ENCODE measurements at places on chromosomes 6 and 20. TPM values are rescaled to one million over a fixed set of nuclear protein-coding genes. Genes with fewer than 3 reads are reported as not detected.

DNA sequence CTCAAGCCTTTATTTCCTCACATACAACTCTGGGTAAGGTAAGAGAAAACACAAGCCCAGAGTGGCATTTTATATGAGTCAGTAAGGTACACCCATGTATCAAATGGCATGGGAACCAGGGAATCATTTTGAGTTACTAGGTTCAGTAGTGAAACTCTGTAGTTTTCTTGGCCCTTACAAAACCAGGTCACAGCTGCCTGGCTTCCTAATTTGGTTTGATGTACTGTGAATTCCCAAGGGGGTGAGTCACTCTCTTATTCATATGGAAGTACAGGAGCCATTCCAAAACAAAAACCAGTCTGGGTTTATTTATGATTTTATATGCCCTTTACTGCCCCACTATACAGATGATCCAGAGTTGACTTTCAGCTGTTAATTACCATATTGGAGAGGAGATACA is 70.7 kb downstream of the PDE7B start:
- peaks cover 22% of the 10 kb centered on the region for H3K4me1 ChIP-seq
- no peaks in the 10 kb centered on the region for H3K36me3 ChIP-seq
- H3K27me3 ChIP-seq: no peaks in the 10 kb centered on the region
- no peak overlapping the region for H3K27ac ChIP-seq
- H3K4me3 ChIP-seq: no peak overlapping the region
- DNase-seq: no peak

- no peak overlapping the region for H3K27ac ChIP-seq
- peaks cover 8% of the 10 kb centered on the region for H3K4me1 ChIP-seq
- H3K36me3 ChIP-seq: no peaks in the 10 kb centered on the region
- DNase-seq: no peak
- H3K4me3 ChIP-seq: no peak overlapping the region
Observed at GRCh38 chr6:5334341-5334740, 73.0 kb downstream of the FARS2 start.

- peaks cover 29% of the 10 kb centered on the region for H3K4me1 ChIP-seq
- peaks cover 24% of the 10 kb centered on the region for H3K27me3 ChIP-seq
- no peak overlapping the region for H3K4me3 ChIP-seq
- H3K27ac ChIP-seq: no peak overlapping the region
Observed at GRCh38 chr6:13012296-13012695, 295.7 kb downstream of the PHACTR1 start.

DNA sequence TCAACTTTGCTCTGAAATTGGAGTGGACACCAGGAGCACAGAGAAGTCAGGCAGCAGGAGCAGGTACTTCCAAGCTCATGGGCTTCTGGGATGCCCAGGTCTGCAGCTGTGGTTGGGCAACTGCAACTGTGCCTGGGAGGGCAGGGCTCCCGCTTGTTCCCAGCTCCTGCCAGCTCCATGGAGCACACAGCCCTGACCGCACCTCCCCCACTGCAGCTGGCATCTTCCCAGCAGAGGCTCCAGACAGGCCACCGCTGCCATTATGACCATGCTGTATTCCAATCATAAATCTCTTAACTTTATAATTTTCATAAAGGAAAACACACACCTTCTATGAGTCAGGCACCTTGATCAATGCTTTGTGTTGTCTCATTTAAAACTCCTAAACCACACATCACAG is 36.9 kb downstream of the STK38 start:
- H3K27me3 ChIP-seq: no peaks in the 10 kb centered on the region
- H3K4me3 ChIP-seq: no peak overlapping the region
- H3K4me1 ChIP-seq: no peaks in the 10 kb centered on the region
- peaks cover 77% of the 10 kb centered on the region for H3K36me3 ChIP-seq
- H3K27ac ChIP-seq: no peak overlapping the region

- H3K27me3 ChIP-seq: no peaks in the 10 kb centered on the region
- H3K4me1 ChIP-seq: peaks cover 32% of the 10 kb centered on the region
- no peak for DNase-seq
- no peak overlapping the region for H3K4me3 ChIP-seq
- no peak overlapping the region for H3K27ac ChIP-seq
Observed at GRCh38 chr6:132506461-132506860, 6.5 kb downstream of the STX7 start.

DNA sequence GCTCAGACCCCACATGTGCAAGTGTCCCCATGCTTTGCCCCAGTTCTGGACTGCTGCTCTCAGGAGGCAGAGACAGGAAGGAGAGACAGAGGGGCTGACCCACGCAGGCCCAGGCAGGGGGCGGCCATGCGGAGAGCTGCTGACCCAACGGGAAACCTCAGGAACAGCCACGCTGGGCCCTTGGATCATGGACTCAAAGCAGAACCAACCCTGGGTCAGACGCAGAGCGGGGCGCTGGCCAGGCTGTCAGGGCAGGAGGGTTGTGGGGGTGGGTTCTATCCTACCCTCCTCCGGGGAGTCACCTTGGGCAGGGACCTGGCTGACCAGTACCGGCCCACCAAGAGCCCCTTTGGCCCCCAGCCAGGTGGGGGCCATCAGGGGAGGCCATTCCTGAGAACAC is 2.0 kb downstream of the KCNQ2 start:
- H3K27me3 ChIP-seq: peaks cover 25% of the 10 kb centered on the region
- no peaks in the 10 kb centered on the region for H3K36me3 ChIP-seq
- H3K4me3 ChIP-seq: no peak overlapping the region
- H3K4me1 ChIP-seq: peaks cover 18% of the 10 kb centered on the region
- DNase-seq: no peak
- H3K27ac ChIP-seq: no peak overlapping the region

DNA sequence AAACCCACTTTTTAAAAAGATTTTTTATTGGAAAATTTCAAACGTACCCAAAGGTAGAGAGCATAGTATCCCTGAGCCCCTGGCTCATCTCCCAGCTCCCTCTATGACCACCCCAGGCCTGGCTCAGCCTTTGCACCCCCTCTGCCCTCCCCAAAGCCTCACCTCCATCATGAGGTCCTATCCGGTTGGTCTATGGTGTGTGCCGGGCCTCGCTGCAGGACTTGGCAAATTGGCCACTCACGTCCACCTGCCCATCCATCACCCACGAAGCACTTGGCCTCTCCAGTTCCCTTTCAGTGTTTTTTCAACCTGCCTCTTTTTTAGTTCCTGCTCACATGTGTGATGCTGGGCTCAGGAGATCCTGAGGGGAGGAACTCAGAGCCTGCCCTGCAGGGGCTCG is 147.4 kb downstream of the CDH4 start:
- no peaks in the 10 kb centered on the region for H3K36me3 ChIP-seq
- peaks cover 5% of the 10 kb centered on the region for H3K27me3 ChIP-seq
- no peak overlapping the region for H3K4me3 ChIP-seq
- DNase-seq: no peak
- no peaks in the 10 kb centered on the region for H3K4me1 ChIP-seq
- H3K27ac ChIP-seq: no peak overlapping the region

GRCh38 chr6:154053141-154053540 is 14.1 kb downstream of the OPRM1 start:
- no peak overlapping the region for H3K4me3 ChIP-seq
- H3K36me3 ChIP-seq: no peaks in the 10 kb centered on the region
- H3K27ac ChIP-seq: no peak overlapping the region
- DNase-seq: no peak
- H3K4me1 ChIP-seq: no peaks in the 10 kb centered on the region

DNA sequence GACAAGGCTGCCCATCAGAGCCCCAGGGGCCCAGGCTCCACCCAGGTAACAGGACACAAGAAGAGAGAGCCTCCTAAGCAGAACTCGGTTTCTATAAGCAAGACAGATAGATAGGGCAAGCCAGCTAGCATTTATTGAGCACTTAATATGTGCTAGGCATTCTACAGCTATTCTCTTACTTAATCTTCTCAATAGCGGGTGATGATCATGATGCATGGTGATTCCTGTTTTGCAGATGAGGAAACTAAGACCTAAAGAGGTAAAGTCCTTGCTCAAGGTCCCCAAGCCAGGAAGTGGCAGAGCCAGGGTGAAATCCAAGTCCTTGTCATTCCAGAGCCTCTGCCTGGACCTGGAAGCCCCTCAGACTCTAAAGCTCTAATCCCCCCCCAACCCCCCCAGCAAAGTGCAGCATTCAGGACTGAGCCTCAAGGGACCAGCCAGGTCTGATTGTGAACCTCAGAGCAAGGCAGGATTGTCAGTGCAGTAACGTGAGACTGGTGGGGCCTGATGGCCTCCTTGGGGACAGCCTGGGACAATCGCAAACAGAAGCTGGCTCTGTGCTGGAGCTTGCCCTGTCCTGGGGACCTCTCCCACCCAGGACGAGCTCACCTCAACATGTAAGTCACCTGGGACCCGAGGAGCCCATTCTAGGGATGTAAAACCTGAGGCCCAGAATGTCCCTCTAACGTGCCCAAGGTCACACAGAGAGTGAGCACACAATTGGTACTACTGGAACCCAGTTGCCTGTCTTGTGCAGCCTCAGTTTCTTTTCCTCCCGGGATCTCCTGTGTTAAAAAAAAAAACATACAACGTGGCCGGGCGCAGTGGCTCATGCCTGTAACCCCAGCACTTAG is 48.4 kb upstream of the PTGIS start:
- no peak overlapping the region for H3K4me3 ChIP-seq
- DNase-seq: no peak
- H3K36me3 ChIP-seq: no peaks in the 10 kb centered on the region
- H3K4me1 ChIP-seq: no peaks in the 10 kb centered on the region

DNA sequence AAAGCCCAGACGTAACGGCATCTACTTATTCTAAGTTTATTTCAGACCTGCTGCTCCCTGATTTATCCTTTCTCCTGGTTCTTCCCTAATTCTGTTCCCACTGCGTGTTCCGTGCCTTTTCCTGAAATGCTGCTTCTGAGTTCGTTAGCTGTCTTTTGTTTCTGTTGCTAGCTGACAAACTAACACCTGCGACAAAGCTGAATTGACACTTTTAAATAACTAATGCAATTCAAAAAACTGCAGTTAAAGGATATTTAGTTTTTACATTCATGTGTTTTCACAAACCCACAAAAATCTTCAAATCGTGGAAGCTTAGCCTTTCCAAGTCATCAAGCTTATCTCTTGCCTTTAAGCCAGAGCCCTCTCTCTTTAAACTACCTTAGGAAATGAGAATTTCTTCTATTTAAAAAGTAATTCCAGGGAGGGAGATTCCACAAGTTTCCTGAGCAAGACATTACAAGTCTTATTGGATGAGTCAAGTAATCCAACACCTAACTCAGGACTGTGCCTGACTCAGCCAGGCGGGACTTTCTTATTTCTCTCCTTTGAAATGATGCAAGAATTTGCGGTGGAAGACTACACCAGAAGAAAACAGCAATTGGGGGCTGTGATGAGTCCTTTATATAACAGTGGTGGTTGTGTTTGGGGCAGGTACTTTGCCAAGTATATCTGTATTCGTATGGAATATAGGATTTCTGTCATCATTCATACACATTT is 6.3 kb downstream of the ADTRP start:
- H3K27ac ChIP-seq: no peak overlapping the region
- peaks cover 45% of the 10 kb centered on the region for H3K4me1 ChIP-seq
- H3K36me3 ChIP-seq: no peaks in the 10 kb centered on the region
- no peak overlapping the region for H3K4me3 ChIP-seq
- H3K27me3 ChIP-seq: no peaks in the 10 kb centered on the region
- DNase-seq: no peak

- DNase-seq: no peak
- no peak overlapping the region for H3K27ac ChIP-seq
- H3K4me1 ChIP-seq: no peaks in the 10 kb centered on the region
- H3K27me3 ChIP-seq: no peaks in the 10 kb centered on the region
- no peaks in the 10 kb centered on the region for H3K36me3 ChIP-seq
Observed at GRCh38 chr6:52297433-52297832, 12.9 kb upstream of the MCM3 start.

GRCh38 chr20:61099806-61100205 is 152.3 kb upstream of the CDH4 start:
- DNase-seq: no peak
- H3K4me3 ChIP-seq: no peak overlapping the region
- no peaks in the 10 kb centered on the region for H3K27me3 ChIP-seq
- no peaks in the 10 kb centered on the region for H3K36me3 ChIP-seq

DNA sequence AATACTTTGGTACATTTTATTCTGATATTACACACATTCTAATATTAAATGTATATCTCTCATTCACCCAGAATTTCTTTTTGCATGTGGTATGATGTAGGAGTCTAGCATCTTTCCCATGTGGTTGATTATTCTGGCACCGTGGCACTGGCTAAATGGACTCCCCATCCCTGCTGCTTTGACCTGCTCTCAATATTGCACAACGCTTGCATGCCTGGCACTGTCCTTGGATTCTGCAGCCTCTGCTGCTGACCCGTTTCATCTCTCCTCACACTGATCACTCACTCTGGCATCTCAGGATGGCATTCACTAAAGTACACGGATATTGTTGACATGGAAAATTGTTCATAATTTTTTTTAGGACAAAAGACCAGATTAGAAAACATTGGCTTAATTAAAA is 11.5 kb upstream of the DACT2 start:
- DNase-seq: no peak
- no peak overlapping the region for H3K27ac ChIP-seq
- H3K4me1 ChIP-seq: no peaks in the 10 kb centered on the region
- no peak overlapping the region for H3K4me3 ChIP-seq

GRCh38 chr20:48411919-48412522 is 415.8 kb downstream of the PREX1 start:
- no peak overlapping the region for H3K4me3 ChIP-seq
- H3K27me3 ChIP-seq: no peaks in the 10 kb centered on the region
- no peak for DNase-seq
- H3K4me1 ChIP-seq: peaks cover 4% of the 10 kb centered on the region
- H3K36me3 ChIP-seq: no peaks in the 10 kb centered on the region
- no peak overlapping the region for H3K27ac ChIP-seq

DNA sequence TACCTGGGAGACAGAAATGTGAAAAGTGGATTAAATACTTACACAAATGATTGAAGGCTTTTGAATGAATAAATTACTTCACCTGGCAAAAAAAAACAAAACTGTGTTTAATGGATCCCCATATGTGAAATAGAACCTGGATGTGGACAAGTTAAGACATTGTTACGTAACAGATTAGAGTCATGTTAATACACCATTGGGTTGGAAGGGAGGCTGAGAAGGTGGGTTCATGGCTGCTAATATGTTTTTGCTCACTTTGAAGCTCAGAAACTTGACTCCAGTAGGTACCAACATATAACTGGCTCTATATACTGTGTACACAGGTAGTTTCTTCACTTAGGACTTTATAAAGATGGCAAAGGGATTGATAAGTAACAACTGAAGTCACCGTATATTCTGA is 21.4 kb upstream of the TENT5A start:
- H3K27me3 ChIP-seq: no peaks in the 10 kb centered on the region
- no peaks in the 10 kb centered on the region for H3K4me1 ChIP-seq
- H3K27ac ChIP-seq: no peak overlapping the region
- DNase-seq: no peak

TTK gene
- 3.5 TPM for polyA plus RNA-seq

PCK1 gene
- polyA plus RNA-seq: 0.76 TPM

BHLHE23 gene
- polyA plus RNA-seq: not detected

MYBL2 gene
- polyA plus RNA-seq: 4.1 TPM

FAM83B gene
- polyA plus RNA-seq: 0.44 TPM

BMP2 gene
- polyA plus RNA-seq: 10.4 TPM

EPPIN gene
- polyA plus RNA-seq: not detected

EYA2 gene
- 13.3 TPM for polyA plus RNA-seq
